ENCODE measurements at places on chromosomes 3 and 15.

- DNase-seq, result peak; percentile 66
These were observed 326.6 kb downstream of the ARPP21 start for GRCh38 chr3:35965908-35966307.

- no peak for DNase-seq
These were observed 90.5 kb downstream of the LRRC3B start for GRCh38 chr3:26713091-26713490.

- peak; percentile 8 for DNase-seq
These were observed 15.9 kb downstream of the HRH1 start for GRCh38 chr3:11170052-11170770.

GRCh38 chr3:29759411-29760225, 478.7 kb downstream of the RBMS3 start:
- DNase-seq, result no peak

DNA sequence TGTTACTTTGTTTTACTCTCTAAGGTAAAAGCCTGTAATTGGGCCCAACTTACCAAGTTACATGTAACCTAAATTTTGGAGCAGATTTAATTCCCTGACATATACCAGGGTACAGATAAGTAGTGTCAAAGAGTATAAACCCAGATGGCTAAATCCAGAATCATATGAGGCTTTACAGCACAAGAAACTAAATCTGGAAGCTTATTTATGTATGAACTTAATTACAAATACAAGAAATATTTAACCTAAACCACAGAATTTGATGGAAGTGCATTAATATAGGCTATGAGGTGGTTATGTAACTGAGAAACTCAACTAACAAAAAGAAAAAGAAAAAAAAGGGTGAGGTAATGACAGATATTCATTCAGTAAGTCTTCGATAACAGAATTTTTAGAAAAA, 930.2 kb upstream of the ALCAM start:
- DNase-seq, result no peak

DNA sequence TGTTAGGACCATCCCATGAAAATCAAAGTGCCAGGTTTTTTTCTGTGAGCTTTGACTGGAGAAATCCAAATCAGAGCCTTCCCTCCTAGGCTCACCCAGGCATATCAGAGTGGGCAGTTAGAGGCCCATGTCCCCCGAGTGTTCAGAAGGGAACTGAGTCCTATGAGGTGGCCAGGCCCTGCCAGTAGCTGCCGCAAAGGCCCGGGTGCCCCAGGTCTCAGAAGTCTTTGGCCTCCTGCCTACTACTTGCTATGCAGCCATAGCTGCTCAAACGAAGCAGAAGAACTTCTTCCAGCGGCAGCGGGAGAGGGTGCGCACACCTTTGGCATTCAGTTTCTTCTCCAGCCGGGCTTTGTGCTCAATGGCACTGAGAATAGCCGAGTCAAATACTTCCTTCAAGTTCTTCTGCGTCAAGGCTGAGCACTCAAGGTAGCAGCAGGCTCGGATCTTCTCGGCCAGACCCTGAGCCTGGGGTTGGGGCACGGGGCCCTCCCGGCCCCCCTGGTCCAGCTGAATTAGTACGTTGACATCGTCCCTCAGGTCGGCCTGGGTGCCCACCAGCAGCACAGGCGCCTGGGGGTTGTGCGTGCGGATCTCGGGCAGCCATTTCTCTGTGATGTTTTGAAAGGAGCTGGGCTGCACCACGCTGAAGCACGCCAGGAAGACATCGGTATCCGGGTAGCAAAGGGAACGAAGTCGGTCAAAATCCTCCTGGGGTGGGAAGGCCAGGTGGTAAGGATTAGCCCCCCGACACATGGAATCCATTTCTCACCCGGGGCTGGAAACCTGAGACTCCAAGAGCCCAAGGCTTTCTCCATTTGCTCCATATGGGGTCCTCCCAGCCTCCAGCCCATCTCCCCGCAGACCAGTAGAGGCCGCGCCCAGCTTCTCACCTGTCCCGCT, 992 bp downstream of the RHOV start:
- DNase-seq, result no peak

DNA sequence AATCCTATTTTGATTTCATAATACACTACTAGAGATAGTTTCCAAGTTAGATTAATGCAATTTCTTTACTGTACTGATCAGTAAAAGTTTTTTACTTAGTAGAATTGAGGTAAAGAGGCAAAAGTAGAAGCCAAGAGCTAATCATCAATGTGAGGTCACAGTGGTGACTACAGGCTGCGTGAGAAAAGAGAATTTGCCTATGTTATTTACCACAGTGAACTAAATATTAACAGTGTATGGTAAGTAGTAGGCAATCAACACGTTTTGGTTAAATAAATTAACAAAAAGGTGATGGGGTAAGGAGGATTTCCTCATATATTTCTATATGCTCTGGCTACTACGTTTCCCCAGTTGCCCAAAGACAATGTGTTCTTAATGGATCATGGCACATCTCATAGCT, 202.2 kb upstream of the CMC1 start:
- no peak for DNase-seq

DNA sequence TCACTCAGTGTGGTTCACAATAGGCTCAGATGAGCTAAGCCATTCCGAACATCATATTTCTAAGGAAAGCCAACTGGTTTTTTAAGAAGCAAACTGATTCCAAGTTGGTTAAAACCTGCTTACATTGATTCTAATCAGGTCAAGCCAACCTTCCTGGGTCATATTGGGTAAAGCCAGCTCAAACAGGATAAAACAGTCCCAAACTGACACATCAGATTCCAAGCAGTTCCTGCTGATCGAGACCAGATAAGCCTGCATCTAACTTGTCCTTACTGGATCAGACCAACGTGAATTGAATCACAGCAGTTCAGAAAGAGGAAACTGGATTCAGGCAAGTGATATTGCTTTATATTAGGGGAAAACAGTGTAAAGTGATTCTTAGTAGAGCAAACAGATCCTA, 18.6 kb upstream of the THSD4 start:
- no peak for DNase-seq

- DNase-seq, result no peak
These were observed 24.6 kb upstream of the ANPEP start for GRCh38 chr15:89839167-89839810.

- DNase-seq, result no peak
These were observed 21.2 kb downstream of the ZDHHC23 start for GRCh38 chr3:113968986-113969385.

- no peak for DNase-seq
These were observed 55.9 kb downstream of the CGNL1 start for GRCh38 chr15:57432141-57432741.

DNA sequence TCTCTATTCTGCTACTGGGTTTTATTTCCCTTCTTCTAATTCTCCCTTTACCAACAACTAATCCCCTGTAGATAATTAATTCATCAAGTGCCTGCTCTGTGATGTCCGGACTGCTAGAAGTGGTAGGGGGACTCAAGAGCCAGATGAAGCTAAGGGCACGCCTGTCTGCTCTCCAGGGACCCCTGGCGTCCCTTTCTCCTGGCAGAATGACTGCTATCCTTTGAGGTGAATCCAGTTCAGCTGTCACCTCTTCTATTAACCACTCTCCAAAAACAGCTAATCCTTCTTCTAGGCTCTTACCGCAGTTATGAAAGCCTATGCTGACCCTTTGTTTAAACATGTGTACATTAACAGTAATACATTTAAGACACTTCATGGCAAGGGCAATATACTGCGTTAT, 1.4 kb upstream of the CHRNA7 start:
- peak; percentile 1 for DNase-seq

DNA sequence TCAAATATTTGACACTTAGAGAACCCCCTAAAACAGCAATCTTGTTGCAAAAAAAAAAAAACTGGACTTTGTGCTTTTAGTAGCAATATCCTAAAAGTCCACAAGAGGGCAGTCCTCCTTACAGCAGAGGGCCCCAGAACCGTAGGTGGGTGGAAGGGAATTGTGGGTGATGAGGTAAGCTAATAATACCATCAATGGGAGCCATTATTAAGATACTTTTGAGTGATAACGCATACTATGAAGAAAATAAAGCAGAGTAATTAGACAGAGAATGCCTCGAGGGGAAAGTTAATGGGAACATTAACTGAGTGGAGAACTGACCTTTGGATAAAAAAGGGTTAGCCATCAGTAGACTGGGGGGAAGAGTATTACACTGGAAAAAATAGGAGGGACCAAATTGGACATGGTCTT, 229.9 kb downstream of the THRB start:
- DNase-seq, result peak; percentile 88

DNA sequence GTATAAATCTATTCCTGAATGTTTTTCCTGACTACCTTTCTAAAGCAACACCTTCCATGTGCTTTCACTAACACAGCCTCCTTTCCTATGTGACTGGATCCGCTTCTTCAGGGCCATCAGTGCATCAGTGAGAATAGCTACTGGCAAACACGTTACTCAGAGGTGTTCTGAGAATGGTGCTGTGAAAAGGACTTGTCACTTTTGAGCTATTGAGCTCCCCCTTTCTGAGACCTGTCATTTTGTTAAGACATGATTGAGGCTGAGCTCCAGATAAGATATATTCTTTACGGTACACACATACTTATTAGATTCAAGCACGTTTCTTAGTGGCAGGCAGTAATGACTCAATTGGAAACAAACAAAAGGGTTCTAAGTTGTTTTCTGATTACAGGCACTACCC, 45.0 kb upstream of the ADCY5 start:
- DNase-seq, result no peak

- no peak for DNase-seq
These were observed 71.9 kb upstream of the PRR23E start for GRCh38 chr3:127120851-127121647.

GRCh38 chr3:158666416-158666815, 6.0 kb downstream of the LXN start:
- DNase-seq, result no peak

GRCh38 chr3:100317912-100318311, 16.6 kb upstream of the NIT2 start:
- DNase-seq, result peak; percentile 61

DNA sequence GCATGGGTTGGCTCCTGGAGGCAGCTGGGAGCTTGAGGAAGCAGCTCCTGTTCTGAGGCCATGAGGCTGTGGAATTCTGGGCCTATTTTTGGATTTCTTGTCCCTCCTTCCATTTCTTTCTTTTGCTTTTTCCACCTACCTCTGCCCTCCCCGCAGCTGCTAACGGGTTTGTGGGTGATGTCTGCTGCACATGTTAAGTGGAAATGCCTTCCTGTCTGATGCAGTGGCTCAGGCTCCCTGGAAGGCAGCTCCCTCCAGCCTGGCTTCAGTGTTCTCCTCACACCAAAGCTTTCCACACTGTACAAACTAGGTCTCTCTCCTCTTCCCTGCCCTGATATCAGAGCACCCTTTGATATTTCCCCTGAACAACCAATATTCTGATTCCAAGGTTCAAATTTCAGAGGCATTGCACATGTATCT, 33.8 kb upstream of the ESYT3 start:
- DNase-seq, result no peak

DNA sequence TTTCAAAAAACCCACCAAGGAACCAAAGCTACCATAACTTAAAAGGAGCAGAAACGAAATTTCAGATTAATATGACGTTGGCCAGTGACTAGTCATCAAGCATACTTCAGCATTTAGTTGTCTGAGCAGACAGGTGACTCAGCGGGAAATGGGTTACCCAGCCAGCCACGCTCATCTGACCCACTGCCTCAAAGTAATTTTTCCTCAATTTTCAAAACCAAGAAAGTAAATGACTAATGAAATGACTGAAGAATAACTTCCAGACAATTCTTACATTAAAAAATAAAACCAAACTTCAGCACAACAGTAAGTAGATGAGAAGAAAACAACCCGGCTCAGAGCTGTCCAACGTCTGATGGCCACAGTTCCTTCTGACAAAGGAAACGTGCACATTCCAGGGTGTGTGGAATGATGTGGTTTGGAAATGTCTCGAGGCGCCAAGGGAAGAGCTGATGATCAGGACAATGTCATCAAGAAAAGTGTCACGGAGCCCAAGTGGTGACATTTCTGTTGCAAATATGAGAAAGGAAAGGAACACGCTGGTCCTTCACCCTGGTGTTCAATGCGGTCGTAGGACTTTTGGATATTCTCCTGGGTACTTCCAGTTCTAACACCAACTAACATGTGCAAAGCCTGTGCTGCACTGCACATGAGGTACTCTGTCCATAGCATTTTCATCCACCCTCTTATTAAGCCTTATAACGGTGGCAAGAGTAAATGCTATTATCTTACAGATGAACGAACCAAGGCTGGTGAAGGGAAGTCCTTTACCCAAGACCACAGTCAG, 79.1 kb downstream of the FOXP1 start:
- no peak for DNase-seq

DNA sequence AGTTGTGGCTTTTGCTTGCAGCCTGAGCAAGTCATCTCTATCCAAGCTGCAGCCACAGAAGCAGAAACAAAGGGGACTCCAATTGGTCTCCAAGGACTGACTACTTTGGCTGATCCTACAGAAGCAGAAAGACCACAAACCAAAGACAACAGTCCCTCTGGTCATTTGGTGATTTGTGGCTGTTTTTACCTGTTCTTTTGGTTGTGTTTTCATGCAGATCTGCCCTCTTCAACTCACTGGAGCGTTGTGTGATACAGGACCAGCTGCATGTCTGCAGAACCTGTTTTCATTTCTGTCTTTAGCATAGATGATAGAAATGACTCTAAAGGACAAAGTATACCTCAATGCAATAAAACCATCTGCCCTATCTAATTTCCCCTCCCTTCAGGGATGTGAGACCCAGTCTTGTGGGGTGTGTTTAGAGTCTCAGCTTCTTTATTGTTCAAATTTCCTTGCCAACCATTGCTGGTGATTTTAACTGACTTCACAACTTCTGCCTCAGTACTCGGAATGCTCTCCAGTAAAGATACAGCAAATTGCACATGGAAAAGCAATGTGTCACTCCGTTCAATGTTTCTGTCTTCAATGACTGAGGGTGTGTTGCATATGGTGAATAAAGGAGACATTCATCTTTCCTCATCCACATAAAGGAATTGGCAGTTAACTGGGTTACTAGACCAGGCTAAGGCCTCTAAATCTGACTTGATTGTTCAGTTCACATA, 48.9 kb upstream of the SLC7A14 start:
- no peak for DNase-seq

- DNase-seq, result no peak
These were observed 19.2 kb upstream of the MEF2A start for GRCh38 chr15:99546441-99547100.

GRCh38 chr3:189982321-189982945, 138.3 kb downstream of the P3H2 start:
- DNase-seq, result peak; percentile 16

GRCh38 chr3:73618461-73618860, 6.3 kb downstream of the PDZRN3 start:
- no peak for DNase-seq

DNA sequence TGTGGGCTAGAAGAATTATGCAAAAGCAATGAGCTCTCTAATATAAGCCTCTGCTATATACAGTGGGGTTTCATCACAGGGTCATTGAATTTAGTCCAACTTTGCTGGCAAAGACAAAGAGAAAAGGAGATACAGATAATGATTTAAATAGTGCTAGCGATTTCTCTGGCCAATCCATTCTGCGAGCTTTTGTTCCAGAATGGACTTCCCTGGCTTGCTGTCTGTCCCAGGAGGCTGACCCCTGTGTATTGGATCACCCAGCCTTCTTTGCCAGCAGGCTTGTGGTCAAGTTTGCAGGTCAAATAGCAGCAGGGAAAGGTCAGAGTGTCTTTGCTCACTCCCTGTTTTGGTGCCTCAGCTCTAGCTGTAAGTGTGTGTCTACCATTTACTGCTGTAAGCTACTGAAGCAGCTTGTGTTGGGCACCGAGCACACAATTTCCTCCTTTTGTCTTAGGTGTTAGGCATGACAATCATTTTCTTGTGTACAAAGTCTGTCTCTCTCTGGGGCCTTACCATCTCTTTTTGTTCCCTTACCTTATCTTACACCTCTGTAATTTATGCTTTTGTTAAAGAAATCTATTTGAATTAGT, 55.7 kb downstream of the UNC13C start:
- DNase-seq, result no peak
